ENCODE measurements at places on chromosomes 5 and 9. TPM values are rescaled to one million over a fixed set of nuclear protein-coding genes. Genes with fewer than 3 reads are reported as not detected.

IL4 gene
- total RNA-seq, result not detected

DNA sequence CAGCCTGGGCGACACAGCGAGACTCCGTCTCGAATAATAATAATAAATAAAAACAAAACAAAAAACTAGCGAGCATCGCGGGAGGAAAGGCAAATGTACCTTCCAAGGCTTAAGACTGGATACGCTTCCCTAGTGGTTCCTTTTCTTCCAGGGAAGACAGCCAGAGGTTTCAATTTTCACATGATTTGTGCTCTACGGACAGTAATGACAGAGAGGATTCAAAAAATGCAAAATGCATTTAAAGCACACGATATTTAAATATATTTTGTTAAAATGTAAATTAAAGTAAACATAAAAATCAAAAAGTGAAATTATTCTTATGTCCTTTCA is 4.3 kb upstream of the TRIM41 start:
- no peak for DNase-seq

EPB41L4A gene
- 23.8 TPM for total RNA-seq

GRCh38 chr5:21125238-21125983 is 1137.4 kb upstream of the CDH18 start:
- no peak for DNase-seq

DNA sequence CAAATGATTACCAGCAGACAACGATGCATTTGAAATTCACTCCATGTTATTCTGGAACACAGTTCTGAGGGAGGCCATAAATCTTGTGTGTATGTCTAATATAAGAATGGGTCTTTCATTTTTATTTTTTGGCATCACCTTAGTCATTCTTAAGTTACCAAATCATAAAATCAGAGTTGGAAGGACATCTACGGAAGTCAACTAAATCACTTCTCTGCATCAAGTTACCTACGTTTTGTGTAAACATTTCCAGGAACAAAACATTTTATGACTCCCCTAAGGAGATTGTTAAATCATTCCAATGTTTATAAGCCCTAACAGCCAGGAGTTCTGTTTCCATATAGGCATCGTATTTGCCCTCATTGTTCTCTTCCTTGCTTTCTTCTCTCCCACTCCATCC is 378.2 kb downstream of the FAM170A start:
- DNase-seq, result no peak

GRCh38 chr5:1919209-1919566 is 36.5 kb upstream of the IRX4 start:
- DNase-seq, result no peak

DNA sequence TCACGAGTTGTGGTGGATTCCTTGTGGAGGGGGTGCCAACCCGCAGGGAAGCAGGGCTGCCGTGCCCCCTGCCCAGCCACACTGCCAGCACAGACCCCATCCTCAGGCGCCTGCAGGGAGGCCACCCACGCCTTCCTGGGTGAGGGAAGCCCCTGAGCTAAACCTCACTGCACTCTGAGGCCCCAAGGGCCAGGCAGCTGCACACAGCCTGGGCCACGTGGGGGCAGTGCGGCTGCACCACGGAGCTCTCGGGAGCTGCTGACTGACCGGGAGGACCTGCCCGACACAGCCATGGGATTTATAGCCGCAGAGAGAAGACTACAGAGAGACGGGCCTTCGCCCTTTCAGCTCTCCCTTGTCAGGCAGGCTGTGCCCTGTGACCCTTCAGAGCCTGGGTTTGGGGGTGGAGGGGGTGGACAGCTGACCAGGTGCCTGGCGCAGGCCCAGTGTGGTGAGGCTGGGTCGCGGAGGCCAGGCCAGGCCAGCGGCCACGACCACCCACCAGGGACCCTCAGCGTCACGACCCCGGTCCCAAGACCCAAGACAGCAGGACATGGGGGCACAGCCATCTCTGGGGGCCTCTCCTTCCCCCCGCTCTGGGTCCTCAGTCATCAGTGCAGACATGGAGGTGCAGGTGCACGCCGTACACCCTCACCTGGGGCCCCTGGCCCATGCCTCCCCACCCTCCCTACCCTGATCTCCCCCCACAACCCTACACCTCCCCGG is 4.3 kb upstream of the AHRR start:
- DNase-seq, result no peak

FSTL4 gene
- not detected for total RNA-seq

DNA sequence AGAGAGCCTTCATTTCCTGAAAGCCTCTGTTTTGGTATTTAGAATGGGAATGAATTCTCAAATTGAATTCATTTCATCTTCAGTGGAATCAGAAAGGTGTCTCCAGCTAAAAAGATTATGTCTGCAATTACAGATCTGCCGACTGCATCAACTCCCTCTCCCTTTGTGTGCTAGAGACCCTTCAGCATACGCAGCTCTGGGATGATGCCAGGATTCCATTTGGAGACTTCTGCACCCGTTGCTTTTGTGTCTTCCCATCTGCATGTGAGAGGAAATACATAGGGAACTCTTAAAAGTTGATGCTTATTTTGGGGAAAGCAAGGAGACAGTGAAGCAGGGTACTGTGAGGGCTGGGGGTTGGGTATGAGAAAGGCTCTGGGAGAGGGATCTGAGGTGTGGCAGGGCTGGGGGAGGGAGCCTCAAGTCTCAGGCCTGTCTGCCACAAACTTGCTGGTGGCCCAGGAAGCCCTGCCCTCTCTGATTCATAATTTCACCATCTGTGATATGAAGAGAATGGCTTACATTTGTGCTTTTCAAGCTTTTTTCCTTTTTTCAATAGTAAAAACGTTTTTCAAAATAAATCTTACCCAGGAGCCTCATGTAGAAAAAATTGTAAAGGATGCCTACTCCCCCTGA is 89.7 kb upstream of the SAP30L start:
- DNase-seq, result no peak

DNA sequence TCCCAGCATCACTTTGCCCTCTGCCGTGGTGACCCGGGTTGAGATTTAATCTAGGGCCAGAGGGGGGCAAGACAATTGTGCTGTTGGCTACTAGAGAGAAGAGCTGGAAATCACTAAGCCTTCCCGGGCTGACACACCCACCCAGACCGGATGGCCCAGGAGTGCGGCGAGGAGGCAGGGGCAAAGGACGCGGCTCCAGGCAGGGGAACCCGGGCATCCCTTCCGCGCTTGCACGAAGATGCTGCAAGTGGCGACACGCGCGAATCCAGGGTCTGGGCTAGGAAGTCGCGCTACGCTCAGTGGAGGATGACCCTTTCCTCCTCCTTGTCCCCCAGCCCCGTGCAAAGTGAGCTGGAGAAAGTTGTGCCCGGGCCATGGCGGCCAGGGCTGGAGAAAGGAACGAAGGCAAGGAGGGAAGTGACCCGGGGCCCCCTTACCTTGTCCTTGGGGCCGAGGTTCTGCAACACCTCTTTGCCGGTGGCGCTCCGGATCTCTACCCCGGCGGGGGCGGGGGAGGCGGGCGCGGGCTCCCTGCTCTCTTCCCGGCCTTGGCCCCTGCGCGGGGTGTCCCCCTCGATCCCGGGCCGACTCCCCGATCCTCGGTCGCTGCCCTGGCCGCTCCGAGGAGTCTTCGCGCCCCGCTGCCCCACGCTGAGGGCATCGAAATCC is 693 bp downstream of the DPYSL3 start:
- peak; percentile 86 for DNase-seq

DNA sequence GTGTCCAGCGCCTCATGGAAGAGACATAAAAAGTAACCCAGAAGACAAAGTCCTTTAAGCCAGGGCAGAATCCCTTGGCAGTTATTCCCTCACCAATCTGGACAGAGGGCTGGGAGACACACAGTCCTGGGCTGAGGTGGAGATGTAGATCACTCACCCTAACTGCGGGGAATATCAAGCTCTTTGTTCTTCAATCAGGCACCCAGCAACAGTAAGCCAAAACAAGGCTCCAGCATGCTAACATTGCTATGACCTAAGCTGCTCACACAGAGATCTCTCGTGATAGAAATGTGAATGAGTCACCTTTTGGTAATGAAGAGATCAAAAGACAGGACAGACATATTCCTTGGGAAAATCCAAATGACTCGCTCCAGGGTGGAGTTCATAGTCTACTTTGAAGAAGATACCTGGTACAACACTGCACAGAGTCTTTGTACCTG is 101.3 kb downstream of the FBN2 start:
- DNase-seq, result no peak

TSSK1B gene
- total RNA-seq, result not detected

ERCC8 gene
- 12.2 TPM for total RNA-seq

NR2F1 gene
- total RNA-seq, result 41.7 TPM

TCF7 gene
- total RNA-seq, result 1.0 TPM

DNA sequence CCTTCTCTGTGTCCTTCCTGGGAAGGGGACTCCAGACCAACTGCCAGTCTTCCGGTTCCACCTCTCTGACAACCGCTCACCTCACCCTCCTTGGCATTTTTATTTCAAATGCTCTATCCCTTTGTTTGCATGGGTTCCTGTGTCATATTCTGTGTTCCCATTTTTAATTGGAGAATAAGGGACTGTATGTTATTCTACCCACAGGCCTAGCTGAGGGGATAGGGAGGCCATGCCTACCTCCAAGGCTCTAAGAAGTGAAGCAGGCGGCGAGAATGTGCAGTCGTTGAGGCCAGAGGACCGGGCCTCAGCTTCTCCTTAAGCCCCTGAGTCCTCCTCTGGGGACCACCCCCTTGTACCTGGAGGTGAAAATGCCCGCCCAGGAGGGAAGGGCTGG is 936 bp upstream of the WDR5 start:
- DNase-seq, result no peak

DNA sequence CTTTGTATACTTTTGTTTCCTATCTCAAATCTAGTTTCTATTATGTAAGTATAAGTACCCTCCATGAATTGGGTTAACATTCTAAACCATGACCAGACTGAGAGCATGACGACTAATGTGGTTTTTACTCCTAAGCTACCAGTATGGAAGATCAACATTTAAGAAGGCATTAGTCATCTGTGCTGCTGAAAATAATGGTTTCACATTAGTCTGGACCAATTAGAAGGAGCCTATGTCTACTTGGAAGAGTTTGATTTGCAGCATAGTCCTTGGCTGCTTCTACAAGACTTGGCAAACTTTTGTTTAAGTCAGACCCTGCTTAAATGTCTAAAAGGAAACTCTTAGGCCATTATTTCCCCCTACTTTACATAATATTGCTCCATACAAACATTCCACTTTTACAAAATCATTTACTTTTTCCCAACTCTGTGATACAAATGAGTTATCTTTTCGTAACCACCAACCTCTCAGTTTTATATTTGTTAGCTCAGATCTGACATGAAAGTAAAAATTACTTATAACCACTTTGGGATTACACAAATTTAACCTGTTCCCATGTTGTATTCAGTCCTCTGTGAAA is 186.7 kb downstream of the COMMD10 start:
- no peak for DNase-seq

DNA sequence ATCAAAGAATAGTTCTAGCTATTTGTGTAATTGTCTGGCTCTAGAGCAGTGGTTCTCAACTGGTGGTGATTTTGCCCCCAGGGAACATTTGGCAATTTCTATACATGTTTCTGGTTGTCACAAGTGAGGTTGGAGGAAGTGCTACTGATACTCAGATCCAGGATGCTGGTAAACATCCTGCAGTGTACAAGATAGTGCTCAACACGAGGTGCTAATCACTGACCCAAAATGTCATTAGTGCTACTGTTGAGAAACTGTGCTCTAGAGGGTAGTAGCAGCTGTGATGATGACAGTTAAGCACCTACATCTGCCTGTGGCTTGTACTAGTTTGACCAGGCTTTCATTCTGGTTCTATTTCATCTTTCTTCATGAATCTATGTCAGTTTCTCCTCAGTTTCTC is 22.1 kb downstream of the LRRC19 start:
- DNase-seq, result no peak

GRCh38 chr9:73026375-73026774 is 73.5 kb upstream of the ALDH1A1 start:
- DNase-seq, result no peak

- no peak for DNase-seq
Observed at GRCh38 chr9:131019388-131020239, 10.6 kb downstream of the LAMC3 start.

DNA sequence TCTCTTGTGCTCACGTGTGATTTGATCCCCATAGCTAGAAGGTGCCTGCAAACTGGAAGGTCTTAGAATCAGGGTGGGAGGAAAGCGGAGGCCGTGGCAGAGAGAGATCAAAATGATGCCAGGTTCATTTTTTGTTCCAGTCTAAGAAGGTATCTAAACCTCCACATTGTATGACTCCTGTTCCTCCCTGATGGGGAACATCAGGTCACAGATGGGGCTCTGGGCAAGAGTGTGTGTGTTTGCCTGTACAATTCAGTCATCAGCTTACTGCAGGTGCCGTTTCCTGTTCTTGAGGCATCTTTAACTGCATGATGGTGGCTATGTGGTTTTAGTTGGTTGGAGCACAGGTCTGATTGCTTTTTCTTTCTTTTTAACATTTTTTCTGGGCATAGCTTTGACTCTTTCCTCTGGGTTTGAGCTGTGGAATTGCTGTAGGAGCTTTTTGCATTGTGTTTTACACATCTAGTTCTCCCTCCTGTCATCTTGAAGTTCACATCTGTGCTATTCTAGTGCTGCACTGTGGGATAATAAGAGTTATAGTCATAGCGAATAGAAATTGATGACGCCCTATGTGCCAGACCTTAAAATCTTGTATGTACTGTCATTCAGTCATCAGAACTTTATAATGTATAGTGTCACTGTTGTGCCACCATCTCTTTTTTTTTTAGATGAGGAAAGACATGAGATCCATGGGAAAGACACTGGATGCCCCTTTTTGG is 30.8 kb downstream of the ARHGAP26 start:
- no peak for DNase-seq

DNA sequence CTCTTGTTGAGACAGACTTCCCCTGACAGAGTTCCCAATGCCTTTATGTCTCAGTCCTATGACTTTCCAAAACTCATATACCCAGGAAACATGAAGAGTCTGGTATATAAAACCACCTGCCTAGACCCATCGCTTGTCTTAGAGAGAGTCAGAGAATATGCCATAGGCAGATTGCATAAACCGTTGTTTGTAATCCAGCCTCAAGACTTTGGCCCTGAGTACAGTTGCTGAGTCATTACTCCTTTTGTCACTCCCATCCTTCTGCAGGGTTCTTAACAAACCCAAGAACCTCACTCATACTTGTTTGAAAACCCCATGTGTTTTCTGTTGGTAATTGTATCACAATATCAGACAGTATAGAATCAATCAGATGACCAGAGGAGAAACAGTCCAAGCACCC is 616.3 kb downstream of the SLCO4C1 start:
- no peak for DNase-seq

- no peak for DNase-seq
Observed at GRCh38 chr9:116476935-116477381, 210.1 kb upstream of the TRIM32 start.

GRCh38 chr5:143037071-143037470 is 266.9 kb downstream of the ARHGAP26 start:
- DNase-seq, result no peak

DNA sequence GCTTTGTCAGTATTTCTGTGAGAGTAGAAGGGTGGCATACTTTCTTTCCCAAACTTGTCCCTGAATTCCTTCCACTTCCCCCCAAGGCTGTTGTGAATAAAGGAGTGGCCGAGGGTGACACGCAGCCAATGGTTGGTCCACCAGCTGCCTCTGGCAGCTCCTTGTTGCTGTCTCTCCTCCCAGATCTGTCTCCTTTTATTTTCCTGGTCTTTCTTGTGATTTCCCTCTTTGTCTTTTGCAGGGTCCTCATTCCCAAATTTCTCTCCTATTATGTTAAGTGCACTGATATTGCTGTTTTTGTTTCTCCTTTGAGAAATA is 137.5 kb upstream of the HMHB1 start:
- no peak for DNase-seq

Measured in posterior vena cava (tissue), 2 donors.